ENCODE measurements at places on chromosomes 2 and 18.

- DNase-seq: no peak
These were observed 50.2 kb downstream of the ACVR1 start for GRCh38 chr2:157825885-157826284.

GRCh38 chr2:130378898-130379214, 23.0 kb downstream of the PTPN18 start:
- DNase-seq: no peak

GRCh38 chr2:23839919-23840578, 86.9 kb downstream of the ATAD2B start:
- no peak for DNase-seq

- no peak for DNase-seq
These were observed 818.8 kb upstream of the GYPC start for GRCh38 chr2:125837128-125837527.

GRCh38 chr18:33580546-33580945, 2.5 kb downstream of the ASXL3 start:
- DNase-seq: no peak

DNA sequence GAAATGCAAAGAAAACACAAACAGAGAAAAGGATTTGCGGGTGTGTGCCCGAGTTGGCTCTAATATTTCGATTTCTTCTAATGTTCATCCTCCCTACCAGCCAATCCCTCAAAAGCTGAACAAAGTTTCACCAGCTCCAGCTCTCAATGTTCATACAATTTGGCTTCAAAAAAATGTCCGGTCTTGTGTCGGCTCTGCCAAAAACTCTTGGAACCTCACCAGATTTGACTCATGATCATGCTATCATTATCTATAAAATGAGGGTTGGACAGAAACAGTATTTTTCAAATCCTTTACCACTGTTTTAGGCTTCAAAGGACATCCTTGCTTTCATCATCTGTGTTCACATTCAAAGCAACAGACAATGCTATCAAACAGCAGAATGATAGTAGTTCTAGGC, 88.2 kb downstream of the CRACDL start:
- DNase-seq: no peak

GRCh38 chr2:10523406-10524189, 75.5 kb upstream of the ODC1 start:
- DNase-seq: no peak

DNA sequence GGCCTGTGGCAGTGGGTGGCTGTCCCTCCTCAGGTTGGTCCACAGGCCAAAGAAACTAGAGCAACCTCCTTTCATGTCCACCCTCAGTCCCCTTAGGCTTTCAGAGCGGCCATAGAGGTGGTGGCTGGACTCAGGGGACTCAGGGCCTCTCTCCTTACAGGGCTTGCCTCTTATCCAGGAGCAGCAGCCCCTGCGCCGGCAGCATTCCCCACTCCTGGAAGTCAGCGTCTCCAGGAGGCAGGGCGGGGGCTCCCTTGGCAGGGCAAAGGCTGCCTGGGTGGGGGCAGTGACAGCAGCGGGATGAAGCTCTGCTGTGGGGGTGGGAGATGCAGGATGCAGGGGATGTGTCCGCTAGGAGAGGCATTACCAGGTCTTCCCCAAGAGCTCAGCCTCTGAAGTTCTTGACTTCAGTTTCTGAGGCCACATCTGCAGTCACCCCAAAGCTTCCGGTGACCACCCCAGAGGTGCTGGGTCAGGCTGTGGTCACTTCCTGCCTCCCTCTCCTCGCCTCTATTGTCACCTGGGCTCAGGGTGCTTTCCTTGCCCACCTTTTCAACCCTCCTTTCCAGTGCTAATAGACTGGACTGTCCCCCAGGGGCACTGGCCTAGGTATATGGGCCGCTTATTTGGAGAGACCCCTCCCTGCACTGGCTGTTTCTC, 8.6 kb upstream of the GPR55 start:
- no peak for DNase-seq

DNA sequence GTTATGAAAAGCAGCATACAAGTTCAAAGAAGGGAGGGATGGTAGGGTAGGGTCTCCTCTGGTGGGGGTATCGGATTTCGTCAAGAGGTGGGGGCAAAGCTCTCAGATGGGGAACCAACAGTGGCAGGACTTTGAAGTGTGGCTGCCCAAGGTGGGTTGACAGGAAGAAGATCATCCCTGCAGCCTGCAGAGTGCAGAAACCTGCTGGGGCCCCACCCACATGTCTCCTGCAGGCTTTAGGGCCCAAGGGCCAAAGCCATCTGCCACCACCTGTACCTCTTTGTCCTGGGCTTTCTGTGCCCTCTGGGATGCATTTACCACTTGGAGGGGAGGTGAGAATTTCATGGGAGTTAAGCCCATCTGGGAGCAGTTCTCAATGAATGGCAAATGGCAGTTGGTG, 42.7 kb downstream of the KCNF1 start:
- no peak for DNase-seq

GRCh38 chr2:10285556-10286198, 17.0 kb upstream of the HPCAL1 start:
- DNase-seq: no peak

- no peak for DNase-seq
These were observed 136.1 kb downstream of the TMEM200C start for GRCh38 chr18:5759194-5759593.

GRCh38 chr2:68719912-68720311, 14.7 kb upstream of the ARHGAP25 start:
- no peak for DNase-seq

DNA sequence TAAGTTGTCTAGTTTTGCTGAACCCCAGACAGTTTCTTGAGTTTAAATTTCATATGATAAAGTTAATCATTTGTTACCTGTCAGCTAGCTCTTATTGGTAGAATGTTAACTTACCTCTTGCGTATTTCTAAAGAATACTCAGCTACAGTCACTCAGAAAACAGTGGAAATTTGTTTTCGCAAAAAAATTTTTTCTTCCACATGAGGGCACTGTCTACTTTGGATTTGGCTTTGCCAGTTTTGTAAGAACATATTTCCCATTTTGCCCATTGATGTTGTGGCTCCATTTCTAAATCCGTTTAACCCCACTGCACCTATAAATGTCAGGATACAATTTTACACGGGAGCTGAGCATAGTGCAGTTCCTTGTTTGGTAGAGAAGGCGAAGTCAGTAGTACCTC, 19.1 kb upstream of the GCFC2 start:
- peak; percentile 31 for DNase-seq

- no peak for DNase-seq
These were observed 75.4 kb downstream of the TAF4B start for GRCh38 chr18:26301681-26302080.

DNA sequence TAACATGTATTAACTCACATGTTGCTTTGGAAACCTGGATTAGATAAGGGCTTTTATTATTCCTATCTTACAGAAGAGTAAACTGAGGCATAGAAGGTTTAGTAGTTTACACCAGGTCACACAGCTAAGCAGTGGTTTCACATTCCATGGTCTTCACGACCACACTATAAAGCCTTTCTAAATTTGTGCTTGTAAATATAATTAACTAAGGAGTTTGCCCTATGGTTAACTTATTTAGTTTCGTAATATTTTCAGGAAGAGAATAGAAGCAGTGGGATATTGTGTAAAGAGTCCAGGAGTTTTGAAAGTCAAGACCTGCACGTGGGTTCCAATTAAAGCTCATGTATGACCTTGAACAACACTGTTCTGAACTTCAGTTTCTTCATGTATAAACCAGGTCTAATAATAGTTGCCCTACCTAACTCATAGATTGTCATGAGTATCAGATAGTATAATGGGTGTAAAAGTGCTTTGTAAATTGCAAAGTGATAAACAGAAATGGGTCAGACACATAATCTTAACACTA, 19.5 kb upstream of the SOS1 start:
- DNase-seq: no peak

- DNase-seq: no peak
These were observed 113.8 kb downstream of the AGAP1 start for GRCh38 chr2:235607546-235608199.

- DNase-seq: no peak
These were observed 88.7 kb upstream of the WDSUB1 start for GRCh38 chr2:159375241-159375640.

DNA sequence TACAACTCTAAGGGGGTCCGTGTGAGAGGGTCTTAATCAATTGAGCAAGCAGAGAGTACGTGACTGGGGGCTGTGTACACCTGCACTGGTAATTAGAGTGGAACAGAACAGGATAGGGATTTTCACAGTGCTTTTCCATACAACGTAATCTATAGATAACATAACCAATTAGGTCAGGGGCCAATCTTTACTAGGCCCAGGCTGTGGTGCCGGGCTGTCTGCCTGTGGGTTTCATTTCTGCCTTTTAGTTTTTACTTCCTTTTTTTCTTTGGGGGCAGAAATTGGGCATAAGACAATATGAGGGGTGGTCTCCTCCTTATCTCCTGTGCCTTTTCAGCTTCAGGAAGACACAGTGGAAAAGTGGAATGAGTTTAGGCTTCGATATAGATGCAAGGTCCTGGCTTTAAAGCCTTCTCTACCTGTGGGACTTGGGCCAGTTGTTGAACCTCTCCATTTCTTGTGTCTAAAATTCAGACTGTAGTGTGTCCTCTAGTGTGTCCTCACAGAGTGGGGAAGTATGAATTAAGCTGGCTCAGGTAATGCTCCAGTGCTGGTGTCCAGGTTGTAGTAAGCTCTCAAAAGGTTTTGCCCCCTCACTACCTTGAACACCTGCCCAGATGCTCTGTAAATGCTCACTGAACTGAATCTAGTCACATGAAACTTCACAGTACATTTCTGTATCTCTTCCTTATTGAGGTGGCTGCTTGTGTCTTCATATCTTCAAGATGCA, 422.8 kb downstream of the SETBP1 start:
- no peak for DNase-seq

DNA sequence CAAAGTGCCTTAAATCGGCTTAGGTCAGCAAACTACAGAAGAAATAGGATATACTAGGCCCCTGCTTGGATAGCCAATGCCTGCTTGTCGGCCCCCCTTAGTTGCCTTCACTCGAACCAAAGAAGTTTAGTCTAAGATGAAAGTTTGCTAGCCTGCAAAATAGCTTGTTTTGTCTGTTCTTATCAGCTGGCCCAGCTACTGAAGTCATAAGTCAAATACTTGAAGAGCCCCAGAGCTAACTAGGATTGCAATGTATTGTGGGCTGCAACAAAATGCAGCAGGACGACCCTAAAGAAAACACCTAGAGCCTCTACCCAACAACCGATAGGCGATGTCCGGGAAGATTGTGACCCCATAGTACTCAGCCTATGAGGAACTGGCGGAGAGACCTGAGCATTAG, 183.5 kb upstream of the HS6ST1 start:
- no peak for DNase-seq

GRCh38 chr2:23513245-23513871, 128.4 kb downstream of the KLHL29 start:
- DNase-seq: no peak

All from NCI-H1694 treated with DMSO at 0.1 percent for 48 hours (cell line).